ENCODE measurements at places on chromosomes 7 and 10.

- DNase-seq = no peak
Measured at GRCh38 chr10:79424221-79425073, 21.0 kb downstream of the ZCCHC24 start.

DNA sequence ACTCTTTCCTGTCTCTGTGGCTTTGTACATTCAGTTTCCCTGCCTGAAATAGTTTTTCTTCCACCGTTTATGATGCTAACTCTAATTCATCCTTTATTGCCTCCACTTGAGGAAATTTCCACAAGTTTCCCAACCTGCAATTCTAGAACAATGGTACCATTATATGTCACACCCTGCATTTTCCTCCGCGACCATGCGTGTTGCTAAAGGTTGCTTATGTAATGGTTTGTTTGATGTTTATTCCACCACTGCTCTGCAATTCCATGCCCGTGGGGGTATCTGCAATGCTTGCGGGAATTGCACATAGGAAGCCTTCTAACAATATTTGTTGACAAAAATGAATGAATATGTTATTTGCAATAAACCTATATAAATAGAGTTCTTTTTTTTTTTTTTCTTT is 69.5 kb upstream of the ST8SIA6 start:
- no peak for DNase-seq

- DNase-seq = no peak
Measured at GRCh38 chr7:1800902-1801301, 130.8 kb downstream of the ELFN1 start.

DNA sequence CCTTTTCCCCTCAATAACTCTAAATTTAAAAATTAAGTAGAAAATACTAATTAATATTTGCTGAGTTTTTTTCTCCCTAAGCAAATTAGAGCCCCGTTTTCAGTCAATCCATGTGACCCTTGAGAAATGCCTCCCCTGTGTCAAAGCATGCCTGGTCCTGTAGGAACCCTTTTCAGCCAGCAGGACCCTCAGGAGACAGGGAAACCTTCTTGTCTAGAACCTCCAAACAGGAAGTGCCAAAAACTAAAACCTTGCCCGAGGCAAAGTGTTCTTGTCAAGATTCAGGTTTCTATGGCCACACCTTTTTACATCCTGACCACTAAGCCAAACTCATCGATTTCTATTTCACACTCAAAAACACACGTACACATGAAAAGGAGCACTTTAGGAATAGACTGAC is 60.1 kb upstream of the NFE2L3 start:
- no peak for DNase-seq

- DNase-seq = no peak
Measured at GRCh38 chr10:75400771-75401568, 594 bp downstream of the ZNF503 start.

GRCh38 chr10:13500201-13500600 is 28.6 kb downstream of the BEND7 start:
- no peak for DNase-seq

DNA sequence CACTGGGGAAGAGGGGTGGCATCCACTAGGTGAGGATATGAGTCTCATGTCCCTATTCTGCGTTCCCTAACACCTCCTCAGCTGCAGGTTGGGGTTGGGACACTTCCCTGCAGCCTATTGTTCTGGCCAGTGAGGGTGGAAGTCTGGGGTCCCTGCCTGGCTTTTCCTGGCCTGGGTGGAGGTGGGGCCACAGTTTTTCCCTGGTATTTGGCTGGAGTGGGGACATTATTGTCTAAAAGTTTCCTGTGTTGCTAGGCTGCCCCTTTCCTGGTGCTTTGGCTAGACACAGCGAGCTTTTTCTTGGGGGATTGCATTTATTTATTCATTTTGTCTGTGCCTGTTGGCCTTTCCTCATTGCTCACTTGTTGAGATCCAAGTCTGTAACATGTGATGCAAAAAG is 559.5 kb upstream of the IGFBP3 start:
- DNase-seq = no peak

GRCh38 chr10:70890917-70891431 is 2.6 kb upstream of the PCBD1 start:
- no peak for DNase-seq

- no peak for DNase-seq
Measured at GRCh38 chr7:29309041-29309854, 114.7 kb downstream of the CHN2 start.

- DNase-seq = no peak
Measured at GRCh38 chr10:87794285-87794684, 23.7 kb downstream of the ATAD1 start.

GRCh38 chr10:8063935-8064334 is 9.4 kb downstream of the GATA3 start:
- DNase-seq = no peak

Data from retinal pigment epithelial cell (primary cell).